PC-9 (cell line): ENCODE measurements at places on chromosomes 12 and 14. TPM values are rescaled to one million over a fixed set of nuclear protein-coding genes. Genes with fewer than 3 reads are reported as not detected.

DNA sequence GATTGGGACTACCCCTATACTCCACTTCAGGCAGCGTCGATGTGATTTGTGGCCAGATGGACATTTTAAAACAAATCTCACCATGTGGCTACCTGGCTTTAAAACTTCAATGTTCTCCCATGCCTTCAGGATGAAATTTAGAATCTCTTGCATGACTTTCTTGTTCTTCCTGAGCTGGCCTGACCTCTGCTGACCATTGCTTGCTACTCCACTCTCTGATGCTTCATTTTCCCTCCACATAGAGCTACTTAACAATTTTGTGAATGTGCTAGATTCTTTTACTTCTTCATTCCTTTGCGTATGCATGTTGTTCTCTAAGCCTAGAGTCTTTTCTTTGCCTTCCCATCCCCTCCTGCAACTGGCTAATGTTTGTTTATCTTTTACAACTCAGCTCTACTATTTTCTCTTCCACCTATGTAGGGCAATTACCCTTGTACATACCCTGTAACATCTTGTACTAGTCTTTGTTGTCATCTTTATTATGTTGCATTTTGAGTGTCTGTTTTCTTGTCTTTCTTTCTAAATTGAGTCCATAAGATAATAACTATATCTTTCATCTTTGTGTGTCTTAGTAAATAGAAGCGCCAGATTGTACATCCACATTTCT lies 41.2 kb downstream of the YLPM1 start:
- peaks cover 46% of the 10 kb centered on the region for H3K36me3 ChIP-seq
- H3K4me3 ChIP-seq = no peak overlapping the region
- no peaks in the 10 kb centered on the region for H3K4me1 ChIP-seq
- no peak overlapping the region for H3K27ac ChIP-seq
- H3K27me3 ChIP-seq = no peaks in the 10 kb centered on the region

DNA sequence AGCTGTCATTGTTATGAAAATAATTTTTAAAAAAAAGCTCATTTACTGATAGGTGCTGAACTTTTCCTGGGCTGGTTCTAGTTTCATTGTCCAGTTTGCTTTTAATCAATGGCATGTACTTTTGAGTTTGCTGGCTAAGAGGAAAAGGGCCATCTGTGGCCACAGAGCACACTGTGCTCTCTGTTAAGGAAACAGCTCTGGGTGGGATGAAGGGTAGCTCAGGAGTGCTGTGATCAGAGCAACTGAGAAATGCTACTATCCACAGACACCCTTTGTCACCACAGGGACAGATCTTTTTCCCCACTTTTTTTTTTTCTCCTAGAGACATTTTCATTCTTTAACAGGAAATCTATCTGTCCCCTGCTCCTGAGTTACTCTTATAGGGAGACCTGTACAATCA lies 387.1 kb upstream of the PRICKLE1 start:
- no peaks in the 10 kb centered on the region for H3K36me3 ChIP-seq
- H3K27me3 ChIP-seq = no peaks in the 10 kb centered on the region
- no peak for DNase-seq
- no peak overlapping the region for H3K27ac ChIP-seq
- no peaks in the 10 kb centered on the region for H3K4me1 ChIP-seq
- H3K4me3 ChIP-seq = no peak overlapping the region

The AHNAK2 gene
- 30.8 and 38.9 TPM in 2 replicates for total RNA-seq

The OAS1 gene
- 13.4 and 18.8 TPM in 2 replicates for total RNA-seq

The SYNE2 gene
- 90.3 and 94.2 TPM in 2 replicates for total RNA-seq

DNA sequence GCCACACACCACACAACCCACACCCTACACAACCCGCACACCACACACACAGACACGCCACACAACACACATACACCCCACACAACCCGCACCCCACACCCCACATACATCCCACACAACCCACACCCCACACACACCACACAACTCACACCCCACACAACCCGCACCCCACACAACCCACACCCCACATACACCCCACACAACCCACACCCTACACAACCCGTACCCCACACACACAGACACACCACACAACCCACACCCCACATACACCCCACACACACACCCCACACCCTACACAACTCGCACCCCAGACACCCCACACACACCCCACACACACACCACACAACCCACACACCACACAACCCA lies 78.5 kb downstream of the NOC4L start:
- peaks cover 44% of the 10 kb centered on the region for H3K27me3 ChIP-seq
- H3K4me3 ChIP-seq = no peak overlapping the region
- no peaks in the 10 kb centered on the region for H3K36me3 ChIP-seq
- no peak overlapping the region for H3K27ac ChIP-seq

GRCh38 chr12:131132118-131132892 lies 178.6 kb downstream of the ADGRD1 start:
- H3K27me3 ChIP-seq = peaks cover 71% of the 10 kb centered on the region
- DNase-seq = no peak
- no peak overlapping the region for H3K27ac ChIP-seq
- H3K4me3 ChIP-seq = no peak overlapping the region
- H3K4me1 ChIP-seq = no peaks in the 10 kb centered on the region

GRCh38 chr14:96423446-96424108 lies 31.6 kb downstream of the AK7 start:
- H3K36me3 ChIP-seq = no peaks in the 10 kb centered on the region
- H3K27ac ChIP-seq = no peak overlapping the region
- H3K4me3 ChIP-seq = no peak overlapping the region
- DNase-seq = no peak
- no peaks in the 10 kb centered on the region for H3K4me1 ChIP-seq
- no peaks in the 10 kb centered on the region for H3K27me3 ChIP-seq

- no peaks in the 10 kb centered on the region; the same call in 1 of the 2 replicates for H3K27me3 ChIP-seq
- no peak for DNase-seq
- no peak overlapping the region for H3K4me3 ChIP-seq
- no peaks in the 10 kb centered on the region for H3K36me3 ChIP-seq
- no peak overlapping the region for H3K27ac ChIP-seq
- H3K4me1 ChIP-seq = no peaks in the 10 kb centered on the region
These were observed 450.3 kb upstream of the TBX3 start for GRCh38 chr12:115134298-115134697.
